GM04504 (cell line): ENCODE measurements at places on chromosomes 12 and 14.

- no peak for DNase-seq
Observed at GRCh38 chr14:47442211-47442610, 233.2 kb downstream of the MDGA2 start.

DNA sequence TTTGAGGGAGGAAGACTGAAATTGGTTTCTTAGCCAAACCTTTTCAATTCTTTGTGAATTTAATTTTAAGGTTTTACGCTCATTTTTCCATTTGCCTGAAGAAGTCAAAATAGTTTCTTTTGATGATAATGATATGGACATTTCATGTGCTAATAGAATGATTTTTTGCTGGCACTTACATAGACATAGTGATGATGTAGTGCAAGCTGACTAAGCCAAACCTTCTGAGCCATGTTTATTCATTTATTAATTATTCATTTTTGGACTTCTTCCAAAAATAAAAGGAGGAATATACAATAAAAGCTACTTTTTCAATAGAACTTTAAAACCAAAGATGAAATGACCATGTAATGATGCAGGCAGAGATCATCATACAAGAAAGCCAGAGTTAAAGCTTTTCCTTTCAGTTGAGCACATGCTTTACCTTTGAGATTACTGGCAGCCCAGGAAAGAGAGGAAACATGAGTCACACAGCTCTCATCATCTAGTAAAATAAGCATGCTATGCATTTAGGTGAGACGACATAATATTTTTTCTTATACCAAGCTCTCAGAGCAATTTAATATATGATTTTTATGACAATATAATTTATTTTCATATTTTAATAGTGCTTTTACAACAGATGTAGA is 24.8 kb downstream of the KCNA1 start:
- no peak for DNase-seq

GRCh38 chr14:102947321-102948103 is 25.0 kb downstream of the AMN start:
- DNase-seq = no peak

DNA sequence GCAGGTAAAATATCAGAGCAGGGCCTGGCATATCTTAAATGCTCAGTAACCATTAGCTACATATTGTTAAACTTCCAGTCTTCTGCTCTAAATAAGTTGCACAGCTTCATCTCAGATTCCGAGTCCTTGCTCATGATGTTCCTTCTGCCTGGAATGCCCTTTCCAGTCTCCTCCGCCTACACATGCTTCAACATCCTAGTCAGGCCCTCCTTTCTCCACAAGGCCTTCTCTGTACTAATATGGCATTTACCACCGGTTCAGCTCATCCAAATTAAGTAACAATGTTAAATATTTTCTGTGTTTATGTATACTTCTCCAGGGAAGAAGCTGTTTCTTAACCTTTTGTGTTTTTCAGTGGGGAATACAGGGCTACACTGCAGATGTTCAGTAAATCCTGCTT is 8.5 kb downstream of the DHH start:
- DNase-seq = no peak

GRCh38 chr14:77640756-77641533 is 24.5 kb upstream of the SPTLC2 start:
- DNase-seq = no peak

DNA sequence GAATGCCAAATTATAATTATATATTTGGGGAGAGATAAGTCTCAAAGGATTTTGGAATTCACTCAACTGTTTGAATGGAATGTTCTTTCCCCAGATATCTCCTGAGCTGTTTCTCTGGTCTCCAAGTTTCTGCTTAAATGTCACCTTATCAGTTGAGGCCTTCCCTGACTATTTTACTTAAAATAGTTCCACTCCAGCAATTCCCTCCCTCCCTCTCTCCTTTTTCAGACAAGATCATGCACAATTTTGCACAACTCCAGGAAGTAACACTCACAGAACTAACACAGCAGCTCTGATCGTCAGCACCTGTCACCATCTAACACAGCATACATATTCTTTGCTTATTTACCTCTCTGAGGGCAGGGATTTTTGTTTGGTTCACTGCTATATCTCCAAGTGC is 12.5 kb downstream of the BTG1 start:
- DNase-seq = no peak

GRCh38 chr14:92759300-92759678 is 10.9 kb upstream of the LGMN start:
- DNase-seq = peak; percentile 9

- DNase-seq = no peak
Observed at GRCh38 chr12:52832451-52832850, 1.7 kb downstream of the KRT79 start.
